HTR-8/SVneo (cell line): ENCODE measurements at places on chromosomes 7 and 10.

DNA sequence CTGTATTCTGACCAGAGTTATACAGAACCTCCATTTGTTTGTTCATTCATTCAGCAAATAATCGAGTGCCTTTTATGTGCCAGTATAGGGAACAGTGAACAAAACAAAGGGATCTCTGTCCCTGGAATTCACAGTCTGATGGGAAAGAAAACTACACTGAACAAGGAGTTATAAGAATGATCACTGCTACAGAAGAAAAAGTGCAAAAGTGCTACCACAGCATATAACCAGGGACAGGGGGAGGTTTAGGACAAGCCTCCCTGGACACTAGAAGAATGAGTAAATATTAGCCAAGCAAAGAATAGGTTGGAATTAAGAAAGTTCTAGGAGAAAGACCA, 4.2 kb downstream of the CLDN12 start:
- no peak for DNase-seq

- DNase-seq: peak; percentile 47
Observed at GRCh38 chr7:34096198-34096651, 190.9 kb downstream of the BMPER start.

DNA sequence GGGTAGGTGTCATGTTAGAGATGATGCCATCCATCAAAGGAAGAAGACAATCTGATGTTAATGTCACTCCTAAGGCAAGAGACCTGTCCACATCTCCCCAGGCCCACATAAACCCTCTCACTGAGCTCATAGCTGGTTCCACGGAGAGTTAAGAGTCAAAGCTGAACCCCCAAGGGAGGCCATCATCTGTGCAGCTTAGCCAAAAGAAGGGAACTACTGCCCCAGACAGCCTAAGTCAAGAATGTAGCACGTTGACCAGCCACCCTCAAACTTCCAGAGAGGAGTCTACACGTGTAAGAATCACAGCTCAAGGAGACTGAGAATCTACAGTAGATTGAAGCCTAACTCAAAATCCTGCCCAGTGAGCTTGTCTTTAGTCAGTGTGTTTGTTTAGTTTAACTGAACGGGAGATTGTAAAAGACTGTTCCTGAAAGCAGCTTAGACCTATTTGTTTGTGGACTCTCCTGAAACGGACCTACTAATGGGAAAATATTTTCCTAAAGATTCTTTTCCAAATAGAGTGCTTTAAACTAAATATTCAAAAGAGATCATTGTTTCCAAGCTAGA, 192.7 kb upstream of the NFE2L3 start:
- DNase-seq: no peak

- DNase-seq: no peak
Observed at GRCh38 chr7:78734626-78735025, 718.8 kb downstream of the MAGI2 start.

DNA sequence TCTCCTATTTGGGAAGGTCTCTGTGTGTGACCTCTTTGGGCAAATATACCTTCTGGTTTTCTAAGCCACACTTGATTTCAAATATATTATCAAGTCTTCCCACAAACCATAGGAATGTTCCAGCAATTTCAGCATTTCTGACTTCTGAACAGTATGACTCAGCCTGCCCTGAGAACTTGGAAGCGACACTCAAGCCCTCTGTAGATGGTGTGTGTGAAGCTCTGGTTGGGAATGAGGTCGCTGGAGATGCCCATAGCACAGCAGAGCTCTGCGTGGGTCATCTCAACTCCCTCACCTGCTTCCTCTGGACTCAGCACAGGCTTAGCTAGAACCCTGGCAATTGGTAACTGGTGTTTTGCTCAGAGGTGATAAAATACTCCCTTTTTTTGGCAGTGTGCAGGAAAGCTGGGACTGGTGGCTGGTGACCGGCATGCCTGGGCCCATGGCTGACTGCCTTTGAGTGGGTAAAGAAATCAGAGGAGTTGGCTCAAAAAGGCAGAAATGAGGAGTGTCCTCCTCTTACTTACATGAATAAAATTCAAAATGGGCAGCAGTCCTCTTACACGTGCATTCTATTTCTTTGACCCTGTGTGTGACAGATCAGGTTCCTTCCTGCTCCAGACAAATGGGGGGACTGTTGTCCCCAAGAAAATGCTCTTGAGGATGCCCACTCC, 87.5 kb upstream of the NRP1 start:
- peak; percentile 72 for DNase-seq
